Cerebellar nuclear complex (tissue), 1 donor: ENCODE measurements at places on chromosomes 11 and 22.

GRCh38 chr11:126716456-126717083 lies 284.0 kb downstream of the KIRREL3 start:
- DNase-seq: no peak

DNA sequence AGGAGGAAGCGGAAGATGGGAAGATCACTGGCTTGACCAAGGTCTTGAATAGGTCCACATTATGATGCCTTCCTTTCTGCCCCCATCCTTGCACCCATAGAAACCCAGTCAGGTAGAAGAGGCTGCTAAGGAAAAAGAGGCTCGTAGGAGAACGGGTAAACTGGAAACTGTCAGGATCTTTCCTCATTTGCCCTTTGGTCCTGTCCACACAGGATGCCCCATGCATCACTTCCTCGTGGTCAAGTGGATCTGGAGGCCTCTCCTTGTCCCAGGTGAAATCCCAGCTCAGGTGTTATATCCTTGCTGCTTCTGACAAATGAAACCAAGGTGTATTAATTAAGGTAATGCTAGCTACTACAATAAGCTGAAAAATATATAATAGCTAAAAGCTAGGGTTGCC lies 8.0 kb upstream of the ZBTB16 start:
- no peak for DNase-seq

- DNase-seq: no peak
Observed at GRCh38 chr11:10926801-10927211, 69.0 kb upstream of the ZBED5 start.

DNA sequence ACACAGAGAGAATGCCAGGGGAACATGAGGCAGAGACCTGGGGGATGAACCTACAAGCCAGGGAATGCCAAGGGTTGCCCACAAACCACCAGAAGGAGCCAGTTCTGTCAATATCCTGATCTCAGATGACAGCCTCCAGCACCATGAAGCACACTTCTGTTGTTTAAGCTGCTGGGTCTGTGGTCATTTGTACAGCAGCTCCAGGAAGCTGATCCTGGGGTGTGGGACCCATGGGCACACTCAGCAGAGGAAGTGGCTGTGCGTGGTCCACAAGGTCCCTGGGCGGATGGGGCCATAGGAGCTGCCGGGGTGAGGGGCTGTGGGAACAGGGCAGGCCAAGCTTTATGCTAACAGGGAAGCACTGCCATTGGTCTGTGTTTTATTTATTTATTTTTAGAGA lies 12.1 kb downstream of the PPM1F start:
- DNase-seq: no peak

DNA sequence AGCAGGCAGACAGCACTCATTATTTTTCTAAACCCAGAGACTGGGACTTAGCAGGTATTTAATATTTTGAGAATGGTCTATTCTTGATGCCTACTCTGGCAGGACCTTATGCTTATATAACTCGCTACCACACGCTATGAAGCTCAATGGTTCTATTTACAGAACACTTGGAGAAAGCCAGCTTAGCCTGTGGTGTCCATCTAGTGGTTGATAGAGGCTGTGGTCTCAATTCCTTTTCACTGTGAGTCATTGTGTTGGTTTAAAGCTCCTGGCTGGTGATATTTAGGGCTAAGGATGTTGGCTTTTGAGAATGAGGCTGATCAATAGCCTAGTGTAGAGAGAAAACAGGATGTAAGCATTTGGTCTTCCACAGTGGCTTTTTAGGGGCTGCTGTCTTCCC lies 206.4 kb downstream of the DBX1 start:
- DNase-seq: peak; percentile 63

GRCh38 chr22:44454113-44454769 lies 43.8 kb downstream of the RTL6 start:
- no peak for DNase-seq

GRCh38 chr11:933936-934335 lies 8.3 kb downstream of the AP2A2 start:
- DNase-seq: no peak

GRCh38 chr22:48887394-48888332 lies 940.0 kb downstream of the BRD1 start:
- DNase-seq: no peak

DNA sequence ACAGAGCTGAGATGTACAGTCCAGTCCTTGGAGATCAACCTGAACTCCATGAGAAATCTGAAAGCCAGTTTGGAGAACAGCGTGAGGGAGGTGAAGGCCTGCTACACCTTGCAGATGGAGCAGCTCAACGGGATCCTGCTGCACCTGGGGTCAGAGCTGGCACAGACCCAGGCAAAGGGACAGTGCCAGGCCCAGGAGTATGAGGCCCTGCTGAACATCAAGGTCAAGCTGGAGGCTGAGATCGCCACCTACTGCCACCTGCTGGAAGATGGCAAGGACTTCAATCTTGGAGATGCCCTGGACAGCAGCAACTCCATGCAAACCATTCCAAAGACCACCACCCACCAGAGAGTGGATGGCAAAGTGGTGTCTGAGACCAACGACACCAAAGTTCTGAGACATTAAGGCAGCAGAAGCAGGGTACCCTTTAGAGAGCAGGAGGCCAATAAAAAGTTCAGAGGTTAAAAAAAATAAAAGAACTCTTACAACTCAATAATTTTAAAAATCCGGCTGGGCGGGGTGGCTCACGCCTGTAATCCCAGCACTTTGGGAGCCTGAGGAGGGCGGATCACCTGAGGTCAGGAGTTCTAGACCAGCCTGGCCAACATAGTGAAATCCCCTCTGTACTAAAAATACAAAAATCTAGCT lies 69.9 kb upstream of the RTL6 start:
- no peak for DNase-seq

DNA sequence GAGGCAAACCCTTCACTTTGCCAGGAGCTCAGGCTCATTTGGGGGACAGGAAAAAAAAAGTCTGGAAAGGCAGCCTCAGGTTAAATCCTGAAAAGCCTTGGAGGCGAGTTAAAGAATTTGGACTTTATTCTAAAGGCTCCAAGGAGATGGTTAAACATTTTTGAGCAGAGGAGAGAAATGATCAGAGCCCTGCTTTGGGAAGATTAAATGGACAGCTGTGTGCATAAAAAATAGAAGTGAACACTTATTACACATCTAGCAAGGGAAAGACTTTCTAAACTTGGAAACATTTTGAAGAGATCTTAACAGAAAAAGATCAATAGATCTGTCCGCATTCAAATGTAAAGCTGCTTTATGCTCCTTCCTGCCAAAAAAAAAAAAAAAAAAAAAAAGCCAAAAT lies 8.4 kb upstream of the RAB3IL1 start:
- no peak for DNase-seq

GRCh38 chr11:26827567-26828081 lies 105.8 kb upstream of the SLC5A12 start:
- no peak for DNase-seq

DNA sequence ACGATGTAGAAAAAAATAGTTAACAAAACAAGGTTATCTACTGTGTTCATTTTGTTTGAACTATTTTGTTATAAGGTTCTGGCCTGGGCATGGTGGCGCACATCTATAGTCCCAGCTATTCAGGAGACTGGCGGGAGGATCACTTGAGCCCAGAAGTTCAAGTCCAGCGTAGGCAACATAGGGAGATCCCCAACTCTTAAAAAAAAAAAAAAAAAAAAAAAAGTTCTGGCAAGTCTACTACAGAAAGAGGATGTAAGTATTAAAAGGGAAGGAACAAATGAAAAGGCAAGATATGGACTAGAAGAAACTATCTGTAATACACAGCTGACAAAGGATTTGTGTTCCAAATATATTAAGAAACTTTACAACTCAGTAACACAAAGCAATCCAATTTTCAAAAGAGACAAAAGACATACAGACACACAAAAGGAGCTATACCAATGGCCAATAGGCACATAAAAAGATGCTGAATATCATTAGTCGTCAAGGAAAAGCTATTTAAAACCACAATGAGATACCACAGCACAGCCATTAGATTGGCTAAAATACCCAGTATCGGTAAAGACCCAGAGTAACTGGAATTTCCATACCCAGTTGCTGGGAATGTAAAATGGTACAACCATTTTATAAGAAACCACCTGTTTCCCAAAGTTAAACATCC lies 27.4 kb downstream of the RRAS2 start:
- DNase-seq: no peak

DNA sequence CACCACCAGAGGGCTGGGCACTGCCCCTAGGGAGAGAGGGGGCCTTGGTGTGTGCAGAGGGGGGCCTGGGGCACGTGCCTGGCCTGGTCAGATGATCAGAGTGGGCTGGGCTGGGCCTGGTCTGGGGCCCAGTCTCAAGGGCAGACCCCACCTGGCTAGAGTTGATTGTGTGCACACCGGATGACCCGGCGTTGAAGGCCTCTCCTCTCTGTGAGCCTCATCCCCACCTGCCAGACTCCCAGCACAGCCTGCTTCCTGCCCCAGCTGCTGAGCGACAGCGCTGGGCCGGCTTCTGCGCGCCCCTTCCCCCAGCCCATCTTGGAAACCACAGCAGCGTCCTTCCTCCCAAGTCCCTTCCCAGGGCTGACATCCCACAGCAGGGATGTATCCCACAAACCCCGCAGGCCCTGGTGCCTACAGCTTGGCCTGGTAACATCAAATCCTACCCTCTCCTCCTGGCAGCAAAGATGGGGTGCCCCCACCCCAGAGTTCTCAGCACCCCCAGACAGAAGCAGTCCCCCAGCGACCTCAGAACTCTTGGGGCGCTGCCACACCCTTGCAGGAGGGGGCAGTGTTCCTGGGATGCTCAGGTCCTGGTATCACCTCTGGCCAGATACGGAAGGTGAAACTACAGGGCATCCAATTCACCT lies 11.0 kb upstream of the TSSC4 start:
- DNase-seq: no peak

DNA sequence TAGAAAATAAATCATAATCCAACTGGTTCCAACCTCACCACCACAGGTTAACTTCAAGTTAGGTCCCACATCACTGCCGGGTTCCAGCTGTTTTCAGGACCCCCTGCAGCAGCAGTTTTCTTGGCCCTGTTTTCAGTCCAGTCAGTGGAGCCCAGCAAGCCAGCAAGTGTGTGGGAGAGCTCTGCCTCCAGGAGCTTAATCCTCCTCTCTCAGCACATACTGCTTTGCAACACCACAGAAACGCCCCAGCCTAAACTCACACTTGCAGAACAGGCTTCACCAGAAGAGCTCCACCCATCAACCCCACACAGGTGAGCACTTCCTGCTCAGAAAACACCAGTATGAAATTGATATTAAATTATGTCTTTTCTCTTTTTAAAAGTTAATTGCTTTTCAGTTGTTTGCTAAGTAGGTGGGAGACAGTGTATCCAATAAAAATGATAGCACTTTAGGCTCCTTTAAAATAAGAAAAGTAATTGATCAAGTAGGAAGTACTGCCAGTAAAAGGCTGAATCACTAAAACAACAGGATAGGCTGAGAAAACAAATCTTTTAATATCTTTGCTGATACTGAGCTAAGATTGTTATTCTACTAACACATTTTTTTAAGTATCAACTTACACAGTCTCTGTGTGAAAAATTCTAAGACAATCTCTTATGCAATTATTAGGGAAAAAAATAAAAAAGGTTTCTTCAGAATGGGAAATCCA lies 81.5 kb upstream of the TP53AIP1 start:
- DNase-seq: no peak

- DNase-seq: peak; percentile 33
Observed at GRCh38 chr11:112321501-112322172, 61.0 kb upstream of the PLET1 start.

GRCh38 chr22:30223303-30223702 lies 23.3 kb downstream of the LIF start:
- DNase-seq: no peak

- DNase-seq: no peak
Observed at GRCh38 chr22:25668437-25668836, 73.6 kb upstream of the MYO18B start.

DNA sequence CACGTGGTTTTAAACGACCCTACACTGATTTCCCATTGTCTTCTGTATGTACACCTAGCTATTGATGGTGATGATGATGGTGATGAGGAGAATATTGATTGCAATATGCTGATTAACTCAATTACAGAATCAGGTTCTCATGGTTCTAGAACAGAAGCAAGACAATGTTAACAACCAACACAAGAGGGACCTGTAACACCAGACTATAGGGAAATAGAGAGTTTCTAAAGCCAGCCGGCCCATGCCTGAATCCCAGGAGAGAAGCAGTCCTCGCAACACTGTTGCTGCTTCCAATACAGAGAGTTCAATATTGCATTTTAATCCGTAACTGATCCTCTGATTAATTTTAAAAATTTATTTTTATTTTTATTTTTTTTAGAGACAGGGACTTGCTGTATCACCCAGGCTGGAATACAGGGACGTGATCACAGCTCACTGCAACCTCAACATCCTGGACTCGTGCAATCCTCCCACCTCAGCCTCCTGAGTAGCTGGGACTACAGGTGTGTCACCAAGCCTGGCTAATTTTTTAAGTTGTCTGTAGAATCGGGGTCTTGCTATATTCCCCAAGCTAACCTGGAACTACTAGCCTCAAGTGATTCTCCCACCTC lies 22.2 kb upstream of the UBASH3B start:
- peak; percentile 70 for DNase-seq

DNA sequence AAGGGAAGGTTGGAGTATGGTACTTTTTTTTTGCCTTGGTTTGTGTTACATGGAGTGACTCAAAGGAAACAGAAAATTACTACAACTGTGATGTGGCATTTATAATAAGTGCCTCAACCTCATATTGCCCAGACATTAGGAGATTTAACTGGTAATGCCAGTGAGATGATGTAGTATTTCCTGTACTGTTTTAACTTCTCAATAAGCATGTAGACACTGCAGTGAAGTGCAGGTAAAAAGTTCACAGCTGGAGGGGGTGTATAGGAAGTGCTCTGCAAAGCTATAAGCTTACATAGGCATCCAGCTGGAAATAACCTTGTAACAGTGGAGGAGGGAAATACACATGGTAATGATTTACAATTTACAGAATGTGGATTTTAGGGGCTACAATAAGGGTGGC lies 138.2 kb upstream of the MTMR2 start:
- no peak for DNase-seq

DNA sequence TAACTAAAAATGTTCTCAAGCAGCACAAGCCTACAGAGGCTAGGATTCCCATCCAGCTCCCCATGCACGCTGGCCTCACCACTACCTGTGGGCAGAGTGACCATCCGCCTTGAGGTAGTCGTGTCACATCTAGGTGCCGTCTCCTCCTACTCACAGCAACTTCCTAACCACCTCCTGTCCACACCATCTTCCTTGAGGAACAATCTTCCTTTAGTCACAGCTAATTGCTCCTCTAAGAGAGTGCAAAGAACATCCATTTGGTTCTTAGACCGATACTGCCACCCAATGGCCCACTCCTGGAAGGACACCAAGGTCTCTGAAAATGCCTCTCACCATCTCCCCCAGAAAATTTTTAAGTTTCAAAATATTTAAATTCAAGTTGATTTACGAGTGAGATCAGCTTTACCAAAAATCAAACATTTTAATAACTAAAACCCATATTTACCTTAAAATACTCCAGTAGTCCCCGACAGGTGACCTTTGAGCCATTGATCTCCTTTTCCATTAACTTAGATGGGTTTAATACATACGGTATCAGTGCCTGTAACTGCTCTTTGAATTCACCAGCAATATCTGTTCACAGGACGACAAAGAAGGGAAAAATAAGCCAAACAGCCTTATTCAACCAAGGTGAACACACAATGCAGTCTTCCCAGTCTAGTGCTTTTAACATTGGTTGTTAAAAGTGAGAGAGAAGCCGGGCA lies 21.7 kb upstream of the PLAAT3 start:
- no peak for DNase-seq
